ENCODE measurements at places on chromosomes 11 and 22. TPM values are rescaled to one million over a fixed set of nuclear protein-coding genes. Genes with fewer than 3 reads are reported as not detected.

TENM4 gene
- 6.9 TPM for total RNA-seq

OR52W1 gene
- total RNA-seq, result not detected

DNA sequence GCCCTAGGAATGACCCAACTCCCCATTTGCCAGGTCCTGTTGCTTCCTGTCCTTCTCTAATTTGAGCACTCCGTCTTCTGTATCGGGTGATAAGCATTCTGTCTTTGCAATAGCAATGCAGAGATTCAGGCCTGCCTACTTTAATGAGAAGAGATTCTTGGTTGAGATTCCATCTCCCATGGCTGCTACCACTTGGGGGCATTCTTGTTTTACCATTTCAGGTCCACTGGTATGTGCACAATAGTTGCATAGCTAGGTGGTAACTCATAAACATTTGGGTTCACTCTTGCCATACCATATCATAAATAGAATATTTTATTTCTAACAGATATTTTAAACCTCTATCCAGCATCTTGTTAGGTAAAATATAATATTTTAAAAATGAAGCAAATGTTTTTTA is 34.4 kb upstream of the CALCB start:
- H3K36me3 ChIP-seq, result no peaks in the 10 kb centered on the region
- DNase-seq, result no peak
- H3K27me3 ChIP-seq, result no peaks in the 10 kb centered on the region

GRCh38 chr22:39242595-39243438 is 2.0 kb downstream of the PDGFB start:
- peak overlapping the region; percentile 76 for H3K27ac ChIP-seq
- H3K36me3 ChIP-seq, result no peaks in the 10 kb centered on the region
- peaks cover 77% of the 10 kb centered on the region for H3K4me1 ChIP-seq
- no peak for DNase-seq

DNA sequence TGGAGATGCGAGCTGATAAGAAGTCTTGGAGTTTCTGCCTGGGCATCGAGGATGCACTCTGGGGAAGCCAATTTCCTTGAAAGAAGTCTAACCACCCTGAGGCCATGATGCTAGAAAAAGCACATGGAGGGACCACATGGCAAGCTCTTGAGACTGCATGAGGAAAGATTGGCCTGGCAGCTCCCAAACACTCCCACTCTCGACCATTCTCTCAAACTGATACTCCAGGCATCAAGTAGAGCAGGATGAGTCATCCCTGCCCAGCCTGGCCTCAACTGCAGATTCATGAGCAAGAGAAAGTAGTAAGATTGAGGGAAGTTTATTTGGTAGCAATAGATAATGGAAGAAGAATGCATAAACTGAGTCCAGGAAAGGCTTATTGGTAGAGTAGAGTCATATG is 194.3 kb downstream of the KIF18A start:
- H3K4me3 ChIP-seq, result no peak overlapping the region
- no peaks in the 10 kb centered on the region for H3K36me3 ChIP-seq
- DNase-seq, result no peak
- no peak overlapping the region for H3K27ac ChIP-seq
- H3K27me3 ChIP-seq, result no peaks in the 10 kb centered on the region
- no peaks in the 10 kb centered on the region for H3K4me1 ChIP-seq

DNA sequence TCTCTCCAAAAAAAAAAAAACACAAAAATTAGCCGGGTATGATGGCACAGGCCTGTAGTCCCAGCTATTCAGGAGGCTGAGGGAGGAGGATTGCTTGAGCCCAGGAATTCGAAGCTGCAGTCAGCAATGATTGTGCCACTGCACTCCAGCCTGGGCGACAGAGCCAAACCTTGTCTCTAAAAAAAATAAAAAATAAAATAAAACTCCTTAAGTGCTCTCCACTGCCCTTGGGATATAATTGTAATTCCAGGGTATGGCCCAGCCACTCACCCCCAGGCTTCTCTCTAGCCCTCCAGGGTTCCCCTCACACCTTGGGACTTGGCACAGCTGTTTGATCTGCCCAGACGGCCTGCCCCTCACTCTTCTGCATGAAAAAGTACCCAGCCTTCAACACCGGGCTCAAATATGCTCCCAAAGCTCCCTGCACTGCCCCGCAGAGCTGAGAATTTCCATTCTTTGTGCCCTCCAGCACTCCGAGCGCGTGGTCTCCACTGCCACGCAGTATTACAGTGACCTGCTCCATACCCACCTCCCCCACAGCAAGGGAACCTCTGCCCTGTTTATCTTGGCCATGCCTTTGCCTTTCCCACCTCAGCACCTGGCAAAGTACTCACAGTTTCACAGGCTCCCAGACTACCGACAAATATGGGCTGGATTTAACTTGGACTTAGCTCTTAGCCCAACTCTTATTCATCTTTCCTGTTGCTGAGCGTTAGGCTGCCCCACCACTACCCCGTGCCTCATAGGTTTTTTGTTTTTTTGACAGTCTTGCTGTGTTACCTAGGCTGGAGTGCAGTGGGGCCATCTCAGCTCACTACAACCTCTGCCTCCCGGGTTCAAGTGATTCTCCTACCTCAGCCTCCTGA is 7.6 kb upstream of the FTH1 start:
- H3K4me3 ChIP-seq, result no peak overlapping the region
- H3K36me3 ChIP-seq, result no peaks in the 10 kb centered on the region
- peaks cover 93% of the 10 kb centered on the region for H3K4me1 ChIP-seq
- peak overlapping the region; percentile 100 for H3K27ac ChIP-seq
- H3K27me3 ChIP-seq, result no peaks in the 10 kb centered on the region
- DNase-seq, result no peak

GRCh38 chr11:31443802-31444201 is 65.6 kb downstream of the IMMP1L start:
- H3K27ac ChIP-seq, result no peak overlapping the region
- H3K27me3 ChIP-seq, result no peaks in the 10 kb centered on the region
- H3K36me3 ChIP-seq, result no peaks in the 10 kb centered on the region
- H3K4me3 ChIP-seq, result no peak overlapping the region

- H3K4me1 ChIP-seq, result peaks cover 5% of the 10 kb centered on the region
- H3K27ac ChIP-seq, result no peak overlapping the region
- no peaks in the 10 kb centered on the region for H3K27me3 ChIP-seq
- DNase-seq, result no peak
These were observed 14.6 kb downstream of the PHLDA2 start for GRCh38 chr11:2914455-2915195.

DNA sequence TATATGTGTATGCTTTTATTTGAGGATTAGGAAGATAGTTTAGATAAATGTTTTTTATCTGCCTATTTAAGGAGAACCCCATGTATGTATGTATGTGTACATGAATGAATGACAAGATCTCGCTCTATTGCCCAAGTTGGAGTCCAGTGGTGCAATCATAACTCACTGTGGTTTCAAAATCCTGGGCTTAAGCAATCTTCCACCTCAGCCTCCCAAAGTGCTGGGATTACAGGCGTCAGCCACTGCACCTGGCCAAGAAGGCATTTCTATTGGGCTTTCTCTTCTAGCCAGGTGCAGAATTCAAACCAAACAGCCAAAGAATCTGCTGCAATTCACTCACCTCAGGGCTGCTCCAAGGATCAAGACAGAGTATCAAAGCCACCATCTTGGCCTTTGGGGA is 25.5 kb upstream of the DGKZ start:
- H3K4me3 ChIP-seq, result no peak overlapping the region
- H3K27me3 ChIP-seq, result no peaks in the 10 kb centered on the region
- peaks cover 46% of the 10 kb centered on the region for H3K36me3 ChIP-seq
- no peak overlapping the region for H3K27ac ChIP-seq

GRCh38 chr11:45648931-45649330 is 16.5 kb downstream of the CHST1 start:
- no peak overlapping the region for H3K27ac ChIP-seq
- H3K4me3 ChIP-seq, result no peak overlapping the region
- no peaks in the 10 kb centered on the region for H3K36me3 ChIP-seq
- no peaks in the 10 kb centered on the region for H3K27me3 ChIP-seq
- DNase-seq, result no peak

GRCh38 chr11:4671741-4672140 is 25.9 kb downstream of the OR51E2 start:
- no peaks in the 10 kb centered on the region for H3K36me3 ChIP-seq
- no peak overlapping the region for H3K4me3 ChIP-seq
- H3K27ac ChIP-seq, result no peak overlapping the region
- no peak for DNase-seq
- H3K4me1 ChIP-seq, result peaks cover 15% of the 10 kb centered on the region
- no peaks in the 10 kb centered on the region for H3K27me3 ChIP-seq

- H3K27me3 ChIP-seq, result no peaks in the 10 kb centered on the region
- H3K36me3 ChIP-seq, result peaks cover 13% of the 10 kb centered on the region
- H3K27ac ChIP-seq, result no peak overlapping the region
- DNase-seq, result no peak
- H3K4me3 ChIP-seq, result no peak overlapping the region
These were observed 20.5 kb downstream of the MRE11 start for GRCh38 chr11:94472916-94473799.

DNA sequence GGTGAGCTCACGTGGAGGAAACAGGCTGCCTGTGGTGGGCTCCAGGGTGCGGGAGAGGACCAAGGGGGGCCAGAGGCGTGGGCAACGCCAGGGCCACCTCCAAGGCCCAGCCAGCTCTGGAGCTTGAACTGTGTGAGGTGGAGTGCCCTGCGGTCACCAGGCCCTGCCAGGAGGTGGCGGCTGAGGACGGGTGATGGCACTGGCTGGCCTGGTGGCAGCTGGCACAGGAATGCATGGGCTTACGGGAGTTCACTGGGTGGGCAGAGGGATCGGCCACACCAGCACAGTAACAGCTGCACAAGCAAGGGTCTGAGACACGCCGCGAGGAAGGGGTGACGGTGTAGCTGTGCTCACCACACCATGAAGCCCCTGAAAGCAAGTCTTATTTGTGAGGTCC is 15.8 kb downstream of the TOLLIP start:
- no peak overlapping the region for H3K27ac ChIP-seq
- H3K4me3 ChIP-seq, result no peak overlapping the region
- DNase-seq, result no peak
- peaks cover 12% of the 10 kb centered on the region for H3K4me1 ChIP-seq

DNA sequence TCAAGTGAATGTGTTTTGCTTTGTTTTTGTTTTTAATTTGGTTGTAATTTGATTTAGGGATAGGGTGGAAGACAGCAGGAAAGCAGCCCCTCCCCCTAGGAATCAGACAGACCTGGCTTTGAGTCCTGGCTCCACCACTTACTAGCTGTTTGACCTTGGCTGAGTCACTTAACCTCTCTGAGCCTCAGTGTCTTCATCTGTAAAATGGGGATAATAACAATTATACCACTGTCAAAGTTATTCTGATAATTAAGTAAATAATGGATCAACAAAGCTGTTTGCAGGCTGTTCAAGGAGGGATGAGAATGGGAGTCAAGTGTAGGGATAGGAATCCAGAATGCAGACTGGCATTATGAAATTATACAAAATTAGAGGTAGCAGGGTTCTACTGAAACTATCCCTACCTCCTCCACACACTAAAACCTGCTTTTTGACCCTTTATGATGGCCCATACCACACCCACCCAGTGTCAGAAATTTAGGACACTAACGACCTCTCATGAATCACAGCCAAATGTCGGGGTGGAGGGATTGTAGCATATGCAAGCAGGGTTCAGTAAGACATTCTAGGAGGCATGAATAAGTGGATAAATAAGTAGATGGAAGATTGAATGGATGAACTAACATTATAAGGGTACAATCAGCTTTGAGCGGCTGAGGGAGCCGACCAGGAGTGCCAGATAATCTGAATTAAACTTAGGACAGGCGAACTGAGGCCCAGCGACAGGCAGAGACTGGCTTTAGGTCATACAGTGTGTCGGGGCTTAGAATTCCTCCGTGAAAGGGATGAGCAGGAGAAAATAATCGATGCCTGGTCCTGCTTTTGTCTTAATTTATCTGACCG is 974 bp downstream of the ANAPC15 start:
- H3K4me3 ChIP-seq, result peak overlapping the region; percentile 64
- no peaks in the 10 kb centered on the region for H3K27me3 ChIP-seq

DNA sequence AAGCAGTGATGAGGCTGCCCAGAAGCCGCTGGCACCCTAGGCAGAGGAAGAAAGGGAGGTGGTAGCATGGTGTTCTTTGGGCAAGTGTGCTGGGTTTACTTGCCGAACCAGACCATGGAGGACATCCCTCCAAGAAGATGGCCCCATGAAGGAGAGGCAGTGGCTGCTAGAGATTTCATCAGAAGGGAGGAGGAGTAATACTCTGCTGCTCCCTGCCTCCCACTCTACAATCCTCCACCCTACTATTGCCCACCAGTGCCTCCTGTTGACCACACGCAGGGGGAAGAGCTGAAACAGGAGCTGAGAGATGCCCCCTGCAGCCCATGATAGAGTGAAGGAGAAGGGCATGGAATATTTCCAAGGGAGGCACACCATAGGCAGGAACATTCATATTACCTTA is 51.0 kb upstream of the PRSS23 start:
- no peak overlapping the region for H3K4me3 ChIP-seq
- peak; percentile 55 for DNase-seq
- no peaks in the 10 kb centered on the region for H3K4me1 ChIP-seq
- no peak overlapping the region for H3K27ac ChIP-seq
- no peaks in the 10 kb centered on the region for H3K36me3 ChIP-seq

DNA sequence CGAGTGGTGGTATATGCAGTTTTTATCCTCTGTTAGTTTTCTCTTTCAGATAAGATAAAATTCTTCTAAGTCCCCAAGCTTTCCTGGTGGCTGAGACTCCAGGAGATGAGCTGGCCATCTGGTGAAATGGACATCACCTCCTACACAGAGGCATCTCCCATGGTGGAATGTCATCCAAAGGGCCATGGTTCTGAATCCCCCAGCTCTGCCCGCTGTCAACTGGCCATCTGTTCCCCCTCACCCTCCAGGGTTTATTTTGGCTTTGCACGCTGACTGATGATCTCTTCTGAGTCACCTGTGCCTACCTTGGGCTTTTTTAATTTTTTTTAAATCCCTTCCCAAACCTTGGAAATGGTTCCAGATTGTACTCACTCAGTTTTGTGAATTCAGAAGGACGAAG is 142.2 kb downstream of the HIPK3 start:
- no peaks in the 10 kb centered on the region for H3K27me3 ChIP-seq
- no peaks in the 10 kb centered on the region for H3K4me1 ChIP-seq
- no peak for DNase-seq
- H3K36me3 ChIP-seq, result no peaks in the 10 kb centered on the region
- no peak overlapping the region for H3K4me3 ChIP-seq
- H3K27ac ChIP-seq, result no peak overlapping the region

- no peaks in the 10 kb centered on the region for H3K36me3 ChIP-seq
- no peaks in the 10 kb centered on the region for H3K4me1 ChIP-seq
- no peak for DNase-seq
- H3K4me3 ChIP-seq, result no peak overlapping the region
- H3K27me3 ChIP-seq, result no peaks in the 10 kb centered on the region
These were observed 3.8 kb upstream of the CBLIF start for GRCh38 chr11:59849129-59849528.

- peak overlapping the region; percentile 87 for H3K27ac ChIP-seq
- H3K4me3 ChIP-seq, result peak overlapping the region; percentile 68
- no peak for DNase-seq
- H3K36me3 ChIP-seq, result no peaks in the 10 kb centered on the region
- peaks cover 44% of the 10 kb centered on the region for H3K4me1 ChIP-seq
These were observed 3.4 kb downstream of the TENM4 start for GRCh38 chr11:79437278-79437980.

- no peak overlapping the region for H3K27ac ChIP-seq
- no peaks in the 10 kb centered on the region for H3K36me3 ChIP-seq
- no peak for DNase-seq
- H3K4me3 ChIP-seq, result no peak overlapping the region
- H3K27me3 ChIP-seq, result no peaks in the 10 kb centered on the region
These were observed 566.3 kb upstream of the CADM1 start for GRCh38 chr11:116070520-116070919.

- no peaks in the 10 kb centered on the region for H3K4me1 ChIP-seq
- no peaks in the 10 kb centered on the region for H3K27me3 ChIP-seq
- no peak for DNase-seq
- no peak overlapping the region for H3K4me3 ChIP-seq
These were observed 960.7 kb upstream of the RAG2 start for GRCh38 chr11:37558619-37559210.
